ENCODE measurements at places on chromosomes 6 and 20.

DNA sequence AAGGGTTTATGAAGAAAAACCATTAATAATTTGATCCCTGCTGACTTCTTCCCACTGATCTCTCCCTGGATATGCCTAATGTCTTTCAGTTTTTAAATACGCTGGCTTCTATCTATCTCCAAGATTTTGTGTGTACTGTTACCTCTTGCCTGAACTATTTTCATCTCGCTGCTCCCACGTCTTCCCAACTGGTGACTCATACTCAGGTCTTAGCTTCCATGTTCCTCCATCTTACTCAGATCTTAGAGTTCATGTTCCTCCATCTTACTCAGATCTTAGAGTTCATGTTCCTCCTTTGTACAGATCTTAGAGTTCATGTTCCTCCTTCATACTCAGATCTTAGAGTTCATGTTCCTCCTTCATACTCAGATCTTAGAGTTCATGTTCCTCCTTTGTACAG is 21.6 kb downstream of the GPR6 start:
- DNase-seq: no peak

GRCh38 chr6:87756858-87757257 is 54.8 kb upstream of the AKIRIN2 start:
- no peak for DNase-seq

DNA sequence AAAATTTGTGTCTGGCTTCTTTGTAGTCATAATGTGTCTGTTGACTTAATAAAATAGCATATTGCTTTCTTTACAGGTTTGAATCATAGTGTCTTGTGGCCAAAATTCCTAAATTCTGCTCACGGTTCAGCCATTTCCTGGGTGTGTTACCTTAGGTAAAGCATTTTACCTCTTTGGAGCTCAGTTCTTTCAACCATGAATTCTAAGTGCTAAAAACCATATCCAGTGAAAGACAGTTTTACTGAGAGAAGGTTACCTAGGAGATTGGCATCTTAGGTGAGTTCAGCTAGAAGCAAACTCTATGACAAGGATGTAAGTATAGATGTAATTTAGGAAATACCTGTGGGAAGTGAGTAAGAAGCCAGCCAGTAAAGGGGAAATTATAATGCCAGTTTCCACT is 20.7 kb downstream of the CRYBG1 start:
- no peak for DNase-seq

DNA sequence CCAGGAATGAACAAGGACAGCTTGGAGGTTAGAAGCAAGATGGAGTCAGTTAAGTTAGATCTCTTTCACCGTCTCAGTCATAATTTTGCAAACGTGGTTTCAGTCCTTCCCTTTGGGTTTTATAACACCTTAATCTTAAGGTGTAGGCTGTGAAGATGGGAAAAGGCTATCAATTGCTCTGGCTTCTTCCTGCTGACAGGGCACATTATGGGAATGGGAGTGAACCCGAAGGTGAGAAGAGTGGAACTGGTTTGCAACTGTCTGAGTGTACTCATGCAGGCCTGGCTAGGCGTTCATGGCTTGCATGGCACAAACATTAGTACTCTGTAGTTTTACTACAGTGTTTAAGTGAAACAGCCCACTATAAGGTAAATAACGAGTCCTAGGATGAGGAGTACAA is 9.4 kb downstream of the TAF8 start:
- no peak for DNase-seq

DNA sequence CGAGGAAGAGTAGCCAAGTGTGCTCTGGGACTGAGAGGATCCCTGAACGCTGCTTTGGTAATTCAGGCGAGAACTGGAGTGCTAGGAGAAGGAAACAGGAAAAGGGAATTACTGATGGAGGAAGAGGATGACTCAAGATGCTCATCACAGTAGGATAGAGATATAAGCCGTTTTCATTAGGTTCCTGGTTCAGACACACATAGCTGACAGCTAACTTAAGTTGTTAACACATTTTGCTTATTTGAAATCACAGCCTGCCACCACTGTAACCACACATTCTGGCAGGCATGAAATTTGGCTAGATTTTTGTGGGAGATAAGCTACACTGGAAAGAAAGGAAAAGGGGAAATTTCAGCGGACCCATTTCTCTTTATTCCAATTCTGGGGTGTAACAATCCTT is 138.2 kb upstream of the SLC22A16 start:
- no peak for DNase-seq

DNA sequence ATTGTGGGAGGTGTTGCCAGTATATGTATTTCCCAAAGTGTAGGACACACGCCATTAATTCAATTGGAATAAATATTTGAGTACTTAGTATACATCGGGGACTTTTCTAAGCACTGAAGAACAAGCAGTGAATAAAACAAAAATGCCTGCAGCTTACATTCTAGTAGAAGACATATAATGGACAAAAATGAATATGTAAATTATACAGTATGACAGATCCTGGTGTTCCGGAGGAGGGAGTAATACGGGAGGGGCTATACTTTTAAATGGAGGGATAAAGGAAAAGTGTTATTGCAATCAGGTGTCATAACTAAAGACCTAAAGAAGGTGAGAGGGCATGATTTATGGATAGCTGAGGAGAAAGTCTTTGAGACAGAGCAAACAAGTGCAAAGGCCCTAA is 15.1 kb downstream of the UBE2V1 start:
- DNase-seq: no peak

- no peak for DNase-seq
These were observed 80.8 kb upstream of the PHACTR1 start for GRCh38 chr6:12635813-12636212.

DNA sequence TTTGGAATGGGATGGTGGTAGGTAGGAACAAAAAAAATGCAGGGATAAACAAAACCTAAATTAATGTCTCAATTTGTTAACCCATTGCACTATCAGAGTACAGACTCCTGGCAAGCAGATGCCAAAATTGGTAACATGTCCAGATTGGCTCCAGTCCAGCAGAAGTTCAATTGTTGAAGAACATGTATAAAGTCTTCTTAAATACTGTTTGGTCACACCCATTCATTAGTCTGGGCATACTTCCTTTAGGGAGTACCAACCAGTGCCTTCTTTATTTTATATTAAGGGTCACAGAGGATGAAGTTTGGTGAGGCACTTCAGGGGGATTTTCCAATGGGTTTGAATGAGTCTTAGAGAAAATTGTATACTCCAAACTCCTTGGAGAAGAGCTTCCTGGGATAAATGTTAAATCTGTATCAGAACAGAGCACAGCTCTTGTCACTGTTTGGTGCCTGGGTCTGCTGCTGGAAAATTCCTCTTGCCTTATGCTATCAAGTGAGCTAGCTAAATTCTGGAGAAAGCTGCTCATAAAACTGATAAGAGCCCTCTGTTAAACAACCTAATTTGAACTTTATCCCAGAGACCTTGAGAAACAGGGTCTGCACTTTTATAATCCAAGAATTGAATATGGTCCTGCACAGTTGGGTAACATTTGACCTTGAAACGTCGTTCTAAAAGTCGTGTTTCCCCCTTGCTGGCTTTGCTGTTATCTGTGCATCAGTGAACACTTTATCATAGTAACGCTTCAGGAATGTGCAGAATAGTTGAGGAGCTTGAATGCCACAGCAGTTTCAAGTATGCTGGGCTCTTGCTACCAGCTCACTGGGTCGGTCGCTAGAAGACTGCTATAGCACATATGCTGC is 334.1 kb upstream of the CITED2 start:
- DNase-seq: no peak
